ENCODE measurements at places on chromosomes 4 and X.

- DNase-seq = peak; percentile 91
Measured at GRCh38 chr4:145732895-145733880, 53.2 kb downstream of the C4orf51 start.

- no peak for DNase-seq
Measured at GRCh38 chr4:140174543-140174942, 20.6 kb upstream of the MAML3 start.

- no peak for DNase-seq
Measured at GRCh38 chr4:8709050-8709728, 116.6 kb downstream of the CPZ start.

GRCh38 chrX:85611926-85612325, 232.5 kb upstream of the POF1B start:
- DNase-seq = no peak

- DNase-seq = peak; percentile 99
Measured at GRCh38 chr4:88284439-88285234, at the start of gene PPM1K. TSS of gene PPM1K (minus strand) at chr4:88284561. CDS start at chr4:88278583, 5,978 bp downstream.

DNA sequence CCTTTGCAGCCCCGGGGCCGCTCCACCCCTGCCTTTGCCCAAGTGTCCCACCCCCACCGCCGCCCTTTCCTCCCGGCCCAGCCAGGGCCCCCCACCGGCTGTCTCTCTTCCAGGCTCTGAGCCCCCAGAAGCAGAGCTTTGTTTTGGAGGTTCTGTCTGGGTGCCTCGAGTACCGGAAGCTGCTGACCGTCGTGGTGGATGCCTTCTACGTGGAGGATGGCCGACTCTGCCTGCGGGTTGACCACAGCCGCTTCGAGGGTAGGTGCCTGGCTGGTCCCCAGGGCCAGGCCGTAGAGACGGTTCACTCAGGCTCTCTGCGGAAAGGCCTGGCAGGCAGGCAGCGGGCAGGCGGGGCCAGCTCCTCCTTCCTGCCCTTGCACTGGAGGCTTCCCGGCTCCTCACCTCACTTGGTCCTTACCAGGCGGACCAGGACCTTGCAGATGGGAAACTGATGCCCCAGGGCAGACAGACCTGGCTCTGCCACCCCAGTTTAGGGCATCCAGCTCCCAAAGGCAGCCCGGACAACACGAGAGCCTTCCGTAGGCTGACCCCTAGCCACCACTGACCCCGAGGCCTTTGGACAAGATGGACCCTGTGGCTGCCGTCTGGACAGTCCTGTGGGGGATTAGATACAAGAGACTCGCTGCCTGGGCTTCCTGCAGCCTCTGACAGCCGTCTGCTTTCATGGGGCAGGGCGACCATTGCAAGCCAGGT, 18.2 kb downstream of the CFAP99 start:
- no peak for DNase-seq

DNA sequence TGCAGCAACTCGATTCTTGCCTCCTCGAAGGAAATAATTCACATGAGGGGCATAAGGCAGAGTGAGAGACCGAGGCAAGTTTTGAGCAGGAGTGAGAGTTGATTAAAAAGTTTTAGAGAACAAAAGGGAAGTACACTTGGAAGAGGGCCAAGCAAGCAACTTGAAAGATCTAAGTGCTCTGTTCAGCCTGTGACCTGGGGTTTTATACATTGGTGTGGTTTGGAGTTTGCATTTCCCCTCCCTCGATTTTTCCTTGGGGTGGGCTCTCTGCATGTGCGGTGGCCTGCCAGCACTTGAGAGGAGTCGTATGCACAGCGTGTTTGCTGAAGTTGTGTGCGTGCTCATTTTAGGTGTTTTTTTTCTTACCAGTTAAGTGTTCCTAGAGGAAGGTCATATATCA, 356.4 kb downstream of the KLHL4 start:
- DNase-seq = no peak

DNA sequence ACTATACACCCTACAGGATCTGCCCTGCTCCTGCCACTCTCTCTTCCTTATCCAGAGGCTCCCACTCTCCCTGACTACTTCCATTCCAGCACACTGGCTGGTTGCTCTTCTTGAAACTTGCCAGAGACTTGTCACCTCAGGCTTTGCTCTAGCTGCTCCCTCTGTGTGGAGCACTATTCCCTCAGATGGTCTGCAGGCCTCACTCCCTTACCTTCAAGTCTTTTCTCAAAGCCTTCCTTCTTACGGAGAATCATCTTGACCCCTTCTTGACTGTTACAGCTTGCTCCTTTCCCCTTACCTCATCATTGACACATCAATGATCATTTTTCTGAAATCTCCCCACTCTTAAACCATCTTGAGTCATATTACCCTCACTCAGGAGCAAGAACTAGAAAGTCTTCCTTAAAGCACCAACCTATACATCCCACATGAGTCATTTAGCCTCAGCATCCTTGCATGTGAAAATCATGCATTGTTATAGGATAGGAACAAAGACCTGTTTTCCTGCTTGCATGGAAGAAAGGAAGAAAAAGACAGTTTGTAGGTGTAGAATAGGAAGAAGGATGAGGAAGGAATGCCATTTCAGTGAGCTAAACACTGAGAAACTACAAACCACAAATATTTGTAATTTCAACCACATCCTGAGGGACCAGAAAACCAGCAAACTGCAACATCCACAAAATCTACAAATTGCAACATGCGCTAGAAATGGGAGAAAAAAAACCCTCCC, 55.7 kb downstream of the ANTXR2 start:
- no peak for DNase-seq

- no peak for DNase-seq
Measured at GRCh38 chr4:119683518-119683917, 54.9 kb upstream of the PDE5A start.

GRCh38 chrX:102063445-102064074, 61.9 kb upstream of the TCEAL2 start:
- DNase-seq = no peak

GRCh38 chr4:60657807-60658206, 542.3 kb upstream of the ADGRL3 start:
- DNase-seq = no peak

GRCh38 chrX:13427441-13428052, 107.7 kb upstream of the ATXN3L start:
- no peak for DNase-seq

- no peak for DNase-seq
Measured at GRCh38 chr4:165175879-165176278, 31.5 kb upstream of the KLHL2 start.

DNA sequence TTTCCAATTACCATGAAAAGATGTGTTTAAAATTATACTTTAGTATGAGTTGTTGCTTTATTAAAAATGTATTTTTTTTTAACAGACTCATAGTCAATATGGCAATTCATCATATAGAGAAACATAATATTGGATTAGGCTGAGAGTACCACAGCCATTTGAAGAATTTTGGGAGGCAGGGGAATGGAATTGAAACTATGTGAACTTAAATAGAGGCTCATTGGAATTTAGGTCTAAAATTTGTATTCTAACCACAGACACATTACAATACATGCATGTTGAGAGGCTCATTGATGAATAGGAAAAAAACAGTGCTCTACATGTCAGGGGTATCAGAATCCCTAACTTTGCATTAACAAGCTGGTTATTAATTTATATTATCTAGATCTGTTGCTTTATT, 269.6 kb downstream of the DKK2 start:
- no peak for DNase-seq

GRCh38 chrX:11319806-11320520, 26.8 kb downstream of the AMELX start:
- DNase-seq = no peak

DNA sequence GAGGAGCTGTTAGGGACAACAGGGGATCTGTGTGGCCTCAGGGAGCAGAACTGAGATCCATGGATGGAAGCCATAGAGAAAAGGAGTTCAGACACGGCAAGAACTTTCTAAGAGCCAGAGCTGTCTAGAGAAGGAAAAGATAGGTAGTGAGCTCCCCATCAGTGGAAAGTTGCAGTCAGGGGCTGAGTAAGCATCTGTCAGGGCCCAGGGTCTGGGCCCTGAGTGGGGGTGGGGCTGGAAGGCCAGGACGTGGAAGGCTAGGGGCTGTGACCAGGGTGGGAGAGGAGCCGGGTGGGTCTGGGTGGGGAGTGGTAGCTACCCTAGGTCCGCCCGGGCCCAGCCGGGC, 324 bp upstream of the MSN start:
- DNase-seq = no peak

DNA sequence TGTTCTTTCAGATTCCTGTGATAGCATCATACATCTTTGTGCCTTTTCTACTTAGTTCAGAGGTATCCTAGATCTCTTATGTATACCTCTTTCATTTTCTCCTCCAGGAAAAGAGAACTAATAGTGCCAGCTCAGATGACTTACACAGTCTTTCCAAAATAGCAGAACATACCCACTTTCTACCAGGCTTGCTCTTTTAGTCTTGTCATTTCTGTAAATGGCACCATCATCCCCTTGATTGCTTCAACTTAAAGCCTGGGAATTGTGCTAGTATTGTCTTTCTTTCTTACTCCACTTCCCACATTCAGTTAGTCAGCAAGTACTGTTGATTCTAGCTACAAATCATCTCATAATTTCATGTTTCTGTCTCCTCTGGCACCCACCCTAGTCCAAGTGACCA, 5.1 kb downstream of the APEX2 start:
- no peak for DNase-seq

DNA sequence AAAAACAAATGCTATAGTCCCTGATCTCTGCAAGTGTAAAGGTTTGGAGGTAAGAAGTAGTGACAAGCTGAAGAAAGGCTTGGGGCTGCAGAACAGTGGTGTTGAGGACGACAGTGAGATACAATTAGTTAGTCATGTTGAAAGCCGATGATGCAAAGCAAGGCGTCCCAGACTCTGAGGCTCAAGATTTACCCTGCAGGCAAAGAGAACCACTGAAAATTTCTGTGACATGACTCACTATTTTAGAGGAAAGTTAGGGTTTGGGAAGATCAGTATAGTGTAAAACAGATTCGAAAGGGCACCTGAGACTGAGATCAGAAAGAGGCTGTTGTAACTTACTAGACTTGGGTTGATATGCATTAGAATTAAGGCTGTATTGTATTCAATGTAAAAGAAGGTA, 281.3 kb upstream of the FTHL17 start:
- no peak for DNase-seq

GRCh38 chr4:180350901-180351300, 1892.3 kb upstream of the TENM3 start:
- no peak for DNase-seq

DNA sequence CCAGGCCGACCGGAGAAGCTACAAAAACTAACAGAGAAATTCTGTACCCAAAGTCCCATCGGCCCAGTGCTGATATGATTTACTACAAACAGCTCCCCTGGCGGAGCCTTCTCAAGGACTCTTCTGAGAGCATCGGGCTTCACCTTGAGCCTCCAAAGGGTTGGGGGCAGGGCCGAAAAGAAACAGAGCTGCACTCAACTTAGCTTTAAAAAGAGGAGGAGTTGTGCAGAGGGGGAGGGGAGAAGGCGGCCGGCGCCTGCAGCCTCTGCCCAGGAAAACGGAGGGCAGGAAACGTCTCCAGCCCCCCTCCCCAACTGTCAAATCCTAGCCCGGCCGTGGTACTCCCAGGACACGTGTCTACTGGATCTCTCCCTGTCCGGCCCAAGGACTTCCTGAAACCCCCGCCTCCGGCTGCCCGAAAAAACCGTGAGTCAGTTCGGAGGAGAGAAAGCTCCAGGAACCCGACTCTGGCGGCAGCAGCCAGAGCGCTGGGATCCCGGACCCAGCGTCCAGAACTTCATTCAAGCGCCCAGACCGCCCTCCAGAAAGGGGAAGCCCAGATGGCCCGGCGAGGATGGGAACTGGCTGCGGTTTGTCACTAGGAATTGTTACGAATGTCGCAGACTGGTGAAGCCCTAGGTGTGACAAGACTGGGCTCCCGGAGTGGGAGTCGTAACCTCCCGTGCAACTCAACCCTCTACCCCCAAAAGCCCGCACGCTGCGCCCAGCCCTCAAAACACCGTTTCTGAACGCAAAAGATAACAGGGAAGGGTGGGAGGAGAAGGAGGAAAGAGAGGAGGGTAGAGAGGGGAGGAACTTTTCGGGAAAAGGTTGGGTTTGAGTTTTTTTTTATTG, 973 bp downstream of the ADAMTS3 start:
- peak; percentile 34 for DNase-seq

DNA sequence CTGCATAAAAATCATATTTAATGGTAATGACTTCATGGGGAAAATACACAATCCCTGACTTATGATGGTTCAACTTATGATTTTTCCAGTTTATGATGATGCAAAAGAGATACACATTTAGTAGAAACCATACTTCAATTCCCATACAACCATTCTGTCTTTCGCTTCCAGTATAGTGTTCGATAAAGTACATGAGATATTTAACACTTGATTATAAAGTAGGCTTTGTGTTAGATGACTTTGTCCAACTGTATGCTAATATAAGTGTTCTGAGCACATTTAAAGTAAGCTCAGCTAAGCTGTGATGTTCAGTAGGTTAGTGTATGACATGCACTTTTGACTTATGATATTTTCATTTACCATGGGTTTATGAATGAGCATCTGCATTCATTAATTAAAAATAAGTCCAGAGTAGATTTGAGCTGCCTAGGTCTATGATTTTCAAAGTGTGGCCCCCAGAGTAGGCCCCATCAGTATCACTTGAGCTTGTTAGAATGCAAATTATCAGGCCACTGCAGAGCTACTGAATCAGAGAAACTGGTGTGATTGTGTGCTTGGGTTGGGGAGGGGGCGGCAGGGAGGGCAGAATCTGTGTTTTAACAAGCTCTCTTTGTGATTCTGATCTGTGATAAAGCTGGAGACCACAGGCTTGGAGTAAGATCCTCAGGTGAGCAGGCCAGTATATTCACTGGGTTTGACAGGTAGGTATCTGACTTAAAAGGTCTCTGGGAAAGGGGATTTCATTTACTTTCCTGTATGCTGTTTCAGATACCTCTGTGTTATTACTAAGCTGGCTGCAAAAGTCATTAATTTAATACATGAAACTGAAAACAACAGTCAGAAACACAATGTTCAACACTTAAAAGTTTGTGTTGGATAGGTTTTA, 8.4 kb downstream of the ATP10D start:
- DNase-seq = no peak

DNA sequence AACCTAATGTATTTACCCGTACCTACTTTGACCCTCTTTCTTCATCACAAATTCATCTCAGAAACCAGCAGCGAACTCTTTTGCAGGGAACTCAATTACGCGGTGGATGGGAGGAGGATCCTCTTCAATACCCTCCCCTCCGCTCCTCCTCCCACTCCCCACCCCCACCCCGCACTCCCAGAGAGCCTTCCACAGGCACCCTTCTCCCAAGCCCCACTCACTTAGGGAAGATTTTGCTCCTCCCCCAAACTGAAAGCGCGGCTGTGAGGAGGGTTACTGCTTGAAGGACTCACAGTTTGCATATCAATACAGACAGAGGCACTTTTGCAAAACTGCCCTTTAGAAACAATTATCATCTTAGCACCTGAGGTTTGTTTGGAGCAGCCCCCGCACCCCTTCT, 960 bp upstream of the IL1RAPL1 start:
- DNase-seq = no peak

GRCh38 chr4:24801136-24801855, 5.9 kb downstream of the SOD3 start:
- no peak for DNase-seq

DNA sequence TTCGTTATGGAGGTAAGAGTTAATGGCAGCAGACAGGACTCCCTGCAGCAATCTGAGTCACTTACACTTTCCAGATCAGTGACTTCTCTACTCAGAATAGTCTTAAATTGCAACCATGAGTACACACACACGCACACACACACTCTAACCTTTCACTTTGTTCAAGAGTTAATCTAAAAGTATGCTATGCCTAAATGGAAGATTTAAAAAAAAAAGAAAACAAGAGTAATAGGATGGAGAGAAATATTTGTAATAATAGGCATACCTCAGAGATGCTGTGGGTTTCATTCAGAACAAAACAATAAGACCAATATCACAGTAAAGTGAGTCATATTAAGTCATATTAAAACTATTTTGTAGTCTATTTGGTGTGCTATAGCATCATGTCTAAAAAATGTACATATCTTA, 969.1 kb upstream of the PCDH10 start:
- DNase-seq = no peak

Measured in stimulated activated CD8-positive, alpha-beta memory T cell treated with anti-CD3 and anti-CD28 coated beads, Interleukin-4, amount 100 ng/mL, for 48 hours (primary cell).